Right ventricle myocardium inferior (tissue), 1 donor: ENCODE measurements at places on chromosomes 2 and 18.

DNA sequence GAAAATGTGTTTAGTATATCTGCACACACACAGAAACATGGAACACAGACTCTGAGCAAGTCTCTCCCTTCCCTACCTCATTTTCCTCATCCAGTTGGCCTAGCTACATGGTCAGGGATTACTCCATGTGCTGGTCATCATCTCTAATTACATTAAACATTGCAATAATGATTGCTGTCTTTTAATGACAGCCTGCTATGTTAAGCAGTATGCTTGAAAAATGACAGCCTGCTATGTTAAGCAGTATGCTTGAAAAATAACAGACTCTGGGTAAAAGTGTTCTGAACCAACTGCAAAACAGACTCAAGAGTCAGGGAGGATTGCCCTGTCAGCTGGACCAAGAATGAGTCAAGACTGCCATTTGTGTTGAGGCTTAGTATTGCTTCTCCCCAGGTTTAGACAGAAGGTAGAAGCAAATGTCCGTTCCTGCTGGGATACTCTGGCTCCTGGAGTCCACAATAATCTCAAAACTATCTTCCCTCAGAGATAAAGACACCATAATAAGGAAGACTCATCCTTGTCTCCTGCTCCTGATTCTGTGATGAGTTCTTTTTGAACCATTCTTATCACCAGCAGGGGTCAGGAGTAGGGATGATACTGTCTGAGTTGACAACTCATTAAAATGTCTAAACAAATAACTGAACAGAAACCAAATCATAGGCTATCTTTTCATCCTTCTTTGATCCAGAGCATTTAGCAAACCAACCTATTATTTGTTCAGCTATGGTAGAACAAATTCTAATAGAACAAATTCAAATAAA, 57.7 kb downstream of the CCDC93 start:
- no peak for DNase-seq

- no peak for DNase-seq
Observed at GRCh38 chr2:36369163-36369562, 13.6 kb downstream of the CRIM1 start.

- DNase-seq: no peak
Observed at GRCh38 chr18:76823587-76824011, 1.2 kb downstream of the ZNF236 start.

- no peak for DNase-seq
Observed at GRCh38 chr18:31237142-31237541, 74.5 kb upstream of the DSC1 start.

GRCh38 chr2:59096973-59097372, 855.8 kb upstream of the FANCL start:
- DNase-seq: no peak

DNA sequence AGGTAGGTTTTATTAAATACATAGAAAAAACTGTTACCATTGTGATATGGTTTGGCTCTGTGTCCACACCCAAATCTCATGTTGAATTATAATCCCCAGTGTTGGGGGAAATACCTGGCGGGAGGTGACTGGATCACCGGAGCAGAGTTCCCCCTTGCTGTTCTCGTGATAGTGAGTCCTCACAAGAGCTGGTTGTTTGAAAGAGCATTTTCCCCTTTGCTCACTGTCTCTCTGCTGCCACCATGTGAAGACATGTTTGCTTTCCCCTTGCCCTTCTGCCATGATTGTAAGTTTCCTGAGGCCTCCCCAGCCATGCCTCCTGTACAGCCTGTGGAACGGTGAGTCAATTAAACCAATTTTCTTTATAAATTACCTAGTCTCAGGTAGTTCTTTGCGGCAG, 352.7 kb upstream of the SLC39A10 start:
- no peak for DNase-seq

GRCh38 chr2:140604788-140605187, 1526.0 kb downstream of the LRP1B start:
- DNase-seq: no peak

DNA sequence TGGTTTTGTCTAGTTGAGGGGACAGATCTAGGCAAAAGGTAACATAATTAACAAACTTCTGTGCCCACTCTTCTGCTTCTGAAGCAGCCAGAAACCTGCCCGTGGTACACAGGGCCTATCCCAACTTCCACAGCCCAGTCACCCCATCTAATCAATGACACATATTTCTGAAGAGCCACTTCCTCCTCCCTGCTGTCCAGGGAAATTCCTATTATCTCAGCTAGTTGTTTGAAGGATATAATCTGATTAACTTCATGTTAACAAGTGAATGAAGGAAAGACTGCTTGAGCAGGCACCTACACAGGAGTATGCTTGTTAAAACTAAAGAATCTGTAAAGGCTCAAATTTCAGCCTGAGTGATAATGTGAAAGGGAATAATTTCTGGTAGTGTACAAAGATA, 61.4 kb downstream of the CCDC148 start:
- no peak for DNase-seq

GRCh38 chr2:108565778-108566375, 31.6 kb downstream of the LIMS1 start:
- DNase-seq: no peak

GRCh38 chr2:239685965-239686364, 285.1 kb upstream of the HDAC4 start:
- no peak for DNase-seq

- DNase-seq: no peak
Observed at GRCh38 chr2:160279813-160280465, 79.9 kb upstream of the ITGB6 start.

DNA sequence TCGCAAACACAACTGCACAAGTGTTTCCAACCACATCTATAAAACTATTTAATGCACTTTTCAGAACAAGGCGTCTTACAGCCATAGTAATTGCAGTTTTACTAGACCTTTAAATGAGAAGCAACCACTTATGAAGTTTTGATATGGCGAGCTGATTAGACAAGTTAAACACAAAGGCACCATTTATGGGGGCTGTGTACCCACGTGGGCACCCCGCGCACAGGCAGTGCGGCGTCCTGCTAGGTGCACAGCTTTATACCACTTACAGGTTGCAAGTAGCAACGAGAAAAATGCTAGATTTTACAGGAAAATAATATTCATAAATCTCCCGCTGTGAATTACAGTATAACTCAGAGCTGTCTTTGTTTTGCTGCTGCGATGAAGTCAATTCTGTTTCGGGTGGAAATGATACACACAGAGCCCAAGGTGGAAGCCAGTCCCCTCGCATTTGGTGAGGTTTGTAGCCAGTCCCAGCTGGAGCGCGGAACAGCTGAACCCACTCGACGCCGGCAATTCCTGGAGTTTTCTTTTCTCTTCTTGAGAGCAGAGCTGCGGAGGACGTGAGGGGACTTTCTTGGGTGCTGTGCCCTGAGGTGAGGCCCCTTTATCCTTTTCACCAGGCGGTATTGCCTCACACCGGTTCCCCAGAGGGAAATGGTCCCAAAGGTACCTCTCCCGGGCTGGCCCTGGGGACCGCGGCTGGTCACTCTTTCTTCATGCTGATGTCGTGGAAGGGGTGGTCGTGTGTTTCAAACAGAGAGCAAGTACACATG, 76.7 kb downstream of the PTGR3 start:
- no peak for DNase-seq

DNA sequence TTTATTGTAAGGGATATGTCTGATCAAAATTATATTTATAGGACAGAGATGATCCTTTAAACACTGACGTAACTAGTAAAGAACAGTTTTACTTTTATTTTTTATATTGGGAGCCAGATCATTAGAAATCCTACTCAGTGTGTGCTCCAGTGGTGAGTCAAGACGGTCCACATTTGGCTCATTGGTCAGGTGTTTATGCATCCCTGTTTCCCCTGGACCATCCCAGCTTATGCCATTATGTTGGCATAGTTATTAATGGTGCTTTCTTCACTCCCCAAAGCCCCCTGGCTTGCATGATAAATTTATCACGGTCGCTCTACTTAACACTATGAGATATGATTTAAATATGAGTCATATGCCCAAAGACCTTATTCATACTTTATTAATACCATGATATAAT, 293.4 kb downstream of the XIRP2 start:
- DNase-seq: no peak

- DNase-seq: no peak
Observed at GRCh38 chr18:9549405-9549804, 65.0 kb downstream of the PPP4R1 start.

- DNase-seq: no peak
Observed at GRCh38 chr2:148627224-148627623, 17.3 kb upstream of the EPC2 start.

DNA sequence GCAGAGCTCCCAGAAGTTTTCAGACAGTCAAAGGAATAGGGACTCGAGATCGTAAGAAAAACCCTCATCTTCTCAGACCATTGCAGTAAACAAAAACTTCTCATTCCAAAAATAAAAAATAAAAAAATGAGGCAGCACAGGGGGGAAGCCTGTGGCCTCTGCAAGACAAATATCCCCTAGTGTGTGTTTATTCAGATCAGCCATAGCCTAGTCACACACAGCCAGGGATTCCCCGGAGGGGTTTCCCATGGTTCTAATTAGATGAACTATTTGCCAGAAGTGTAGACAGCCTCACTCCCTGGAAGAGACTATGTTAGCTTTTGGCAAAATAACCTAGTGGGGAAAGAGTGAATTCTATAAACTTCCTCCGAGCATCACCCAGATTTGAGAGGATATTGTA, 122.9 kb upstream of the KLF7 start:
- no peak for DNase-seq

- no peak for DNase-seq
Observed at GRCh38 chr18:35713545-35713944, 132.0 kb downstream of the GALNT1 start.

DNA sequence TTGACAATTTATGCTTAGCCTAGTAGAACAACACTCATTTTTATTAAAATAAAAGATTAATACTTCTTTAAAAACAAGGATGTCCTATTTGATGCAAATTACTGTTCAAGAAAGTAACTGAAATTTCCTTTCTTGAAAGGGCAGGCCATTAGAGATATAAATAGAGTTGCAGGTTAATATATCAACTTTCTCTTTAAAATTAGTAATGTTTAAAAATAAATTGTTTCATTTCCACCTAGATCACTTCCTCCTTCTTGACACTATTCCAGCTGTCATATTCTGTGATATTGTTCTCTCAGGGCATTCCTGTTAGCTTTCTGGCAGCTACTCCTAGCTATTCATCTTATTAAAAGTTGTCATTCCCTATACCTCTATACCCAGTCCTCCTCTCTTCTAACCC, 357.9 kb upstream of the NRP2 start:
- DNase-seq: no peak

DNA sequence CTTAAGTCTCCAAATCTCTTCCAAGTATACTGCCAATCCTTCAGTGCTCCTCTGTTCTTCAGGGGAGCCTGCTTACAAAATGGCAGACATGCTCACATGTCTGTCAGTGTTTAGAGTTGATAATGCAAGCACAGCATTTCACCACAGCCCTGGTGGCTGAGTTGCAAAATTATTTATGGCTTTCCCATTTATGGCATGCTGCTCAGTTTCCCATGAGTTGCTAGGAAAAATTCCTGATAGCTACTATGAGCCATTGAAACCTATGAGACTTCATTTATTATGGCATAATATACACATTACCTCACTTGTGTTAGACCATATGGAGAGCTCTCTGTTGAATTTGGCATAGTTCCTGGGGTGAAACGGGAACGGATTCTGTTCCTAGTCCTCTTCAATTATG, 448.7 kb upstream of the TCF4 start:
- DNase-seq: no peak

GRCh38 chr2:25512707-25513106, 160.7 kb downstream of the DTNB start:
- DNase-seq: no peak

DNA sequence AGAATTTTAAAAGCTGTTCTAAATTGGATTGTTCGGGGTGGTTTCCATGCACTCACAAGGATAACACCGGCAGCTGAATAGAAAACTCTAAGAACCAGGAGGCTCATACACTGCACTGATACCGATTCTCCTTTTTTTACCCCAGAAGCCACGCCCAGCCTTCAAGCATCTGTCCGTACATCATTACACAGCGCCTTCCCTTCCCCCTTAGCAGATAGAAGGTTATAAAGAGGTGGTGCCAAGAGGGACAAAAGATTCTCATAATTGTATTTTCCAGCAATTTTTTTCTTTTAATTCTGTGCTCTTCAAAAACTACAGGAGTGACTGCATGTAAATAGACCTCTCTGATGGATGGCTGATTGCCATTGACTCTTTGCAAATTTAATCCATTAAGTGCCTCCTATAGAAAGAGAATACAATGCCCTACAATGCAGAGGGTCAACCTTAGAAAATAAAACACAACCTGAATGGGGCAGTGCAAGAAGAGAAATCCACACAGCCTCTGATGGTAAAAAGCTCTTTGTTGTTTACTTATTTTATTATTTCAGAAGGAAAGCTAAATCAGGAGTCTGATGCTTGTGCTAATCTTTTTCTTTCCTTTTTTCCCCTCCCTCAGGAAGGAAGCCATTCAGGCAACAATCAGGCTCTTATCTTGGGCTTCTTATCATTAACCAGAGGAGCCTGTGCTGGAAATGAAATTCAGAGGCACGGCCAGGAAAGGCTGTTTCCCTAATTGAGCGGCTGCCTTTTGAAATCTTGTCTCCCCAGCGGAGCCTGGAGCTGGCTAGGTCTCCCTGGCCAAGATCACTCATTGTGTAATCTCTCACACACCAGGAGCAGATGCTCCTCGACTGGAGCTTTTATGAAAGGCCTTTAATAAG, 198.9 kb upstream of the NABP1 start:
- DNase-seq: peak; percentile 72

DNA sequence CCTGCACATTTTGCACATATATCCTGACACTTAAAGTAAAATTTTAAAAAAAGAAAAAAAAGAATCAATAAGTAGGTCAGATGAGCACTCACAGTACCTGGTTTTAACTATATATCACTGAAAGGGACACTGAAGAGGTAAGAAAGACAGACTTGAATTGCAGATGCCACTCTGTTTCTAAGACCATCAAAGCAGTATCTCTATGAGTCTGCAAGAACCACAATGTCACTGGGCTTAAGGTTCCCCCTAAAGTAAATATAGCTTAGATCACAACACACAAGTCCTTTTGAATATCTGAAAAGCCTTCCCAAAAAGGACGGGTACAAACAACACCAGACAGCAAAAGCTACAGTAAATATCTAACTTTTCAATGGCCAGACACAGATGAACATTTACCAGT, 57.6 kb downstream of the CYTIP start:
- DNase-seq: no peak

GRCh38 chr18:38951633-38952032, 1386.0 kb upstream of the CELF4 start:
- no peak for DNase-seq

DNA sequence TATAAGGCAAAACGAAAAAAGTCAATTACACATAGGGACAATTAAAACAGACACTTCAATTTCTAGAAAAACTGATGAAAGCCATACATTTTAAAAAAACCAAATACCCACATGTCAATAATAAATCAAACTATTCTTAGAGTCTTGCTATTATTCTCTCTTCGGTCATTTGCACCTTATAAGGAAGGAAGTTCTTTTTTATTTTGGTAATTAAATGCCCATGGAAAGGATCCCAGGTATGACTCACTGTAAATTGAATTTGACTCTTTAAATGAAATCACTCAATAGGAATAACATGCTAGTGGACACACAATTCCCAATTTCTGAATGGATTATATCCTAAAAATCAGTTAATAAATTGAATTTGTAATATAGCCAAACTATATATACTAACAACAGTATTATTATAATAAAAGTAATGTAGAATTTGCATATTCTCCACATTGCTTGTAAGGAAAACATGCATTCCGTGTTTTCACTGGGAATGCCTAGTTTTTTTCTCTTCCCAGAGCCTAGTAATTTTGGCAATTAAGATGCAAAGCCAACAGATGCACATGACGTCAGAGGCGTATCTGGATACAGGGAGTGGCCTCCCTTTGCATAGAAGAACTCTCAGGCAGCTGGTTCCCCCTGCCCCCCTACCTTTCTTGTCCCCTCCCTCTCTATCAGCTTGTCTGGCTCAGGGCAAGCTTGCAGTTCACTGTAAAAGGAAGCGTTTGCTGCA, 153.5 kb upstream of the PGAP1 start:
- no peak for DNase-seq
